Activated T-cell treated with anti-CD3 and anti-CD28 coated beads, Interleukin-2, amount 50 U/mL, for 72 hours (primary cell): ENCODE measurements at places on chromosomes 6 and 20.

GRCh38 chr6:152952045-152952444 is 30.8 kb downstream of the FBXO5 start:
- H3K4me3 ChIP-seq = no peak overlapping the region
- H3K4me1 ChIP-seq = peaks cover 19% of the 10 kb centered on the region
- no peak for DNase-seq

- H3K4me3 ChIP-seq = no peak overlapping the region
- H3K27me3 ChIP-seq = no peaks in the 10 kb centered on the region
- no peaks in the 10 kb centered on the region for H3K4me1 ChIP-seq
- no peak for DNase-seq
- H3K27ac ChIP-seq = no peak overlapping the region
Measured at GRCh38 chr20:9281803-9282202, 212.9 kb downstream of the PLCB4 start.

DNA sequence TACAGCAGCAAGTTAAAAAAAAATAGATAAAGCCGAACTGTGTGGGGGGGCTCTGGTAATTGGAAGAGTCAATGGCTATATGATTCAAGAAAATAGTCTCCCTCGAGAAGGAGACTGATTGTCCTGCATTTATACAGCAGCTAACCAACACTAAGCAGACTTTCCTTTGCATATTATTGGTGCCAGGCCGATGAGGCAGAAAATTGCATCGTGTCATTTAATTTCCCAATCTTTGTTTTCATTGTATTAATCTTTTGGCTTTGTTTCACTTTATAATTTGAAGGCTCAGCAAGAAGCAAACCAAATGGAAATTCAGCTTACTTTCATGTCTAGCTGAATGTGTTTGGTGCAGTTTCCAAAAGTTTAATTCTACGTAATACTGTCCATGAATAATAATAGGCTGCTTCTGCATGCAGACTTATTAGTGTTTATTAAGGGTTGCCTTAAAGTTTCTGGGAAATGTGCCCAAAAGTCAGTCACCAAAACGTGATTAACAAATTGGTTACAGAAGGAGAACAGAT is 258.5 kb downstream of the HACE1 start:
- H3K27ac ChIP-seq = no peak overlapping the region
- H3K36me3 ChIP-seq = no peaks in the 10 kb centered on the region
- H3K4me3 ChIP-seq = no peak overlapping the region
- peaks cover 6% of the 10 kb centered on the region for H3K27me3 ChIP-seq

DNA sequence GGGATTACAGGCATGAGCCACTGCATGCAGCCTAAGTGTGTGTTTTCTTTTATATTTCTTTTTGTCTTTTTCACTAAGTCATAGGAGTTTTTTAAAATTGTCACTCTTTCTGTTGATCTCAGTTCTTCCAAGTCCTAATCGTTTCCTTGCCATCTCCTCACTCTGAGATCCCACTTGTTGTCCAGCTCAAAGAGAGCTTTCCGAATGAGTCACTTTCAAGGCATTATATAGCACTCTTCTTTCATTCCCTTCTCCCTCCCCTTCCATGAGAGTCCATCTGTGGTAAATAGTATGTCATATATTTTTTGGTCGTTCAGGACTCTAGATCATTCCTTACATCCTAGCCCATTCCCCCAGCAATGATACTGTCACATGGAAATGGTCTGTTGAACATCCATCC is 4.3 kb downstream of the VAPB start:
- H3K36me3 ChIP-seq = peaks cover 25% of the 10 kb centered on the region
- peaks cover 82% of the 10 kb centered on the region for H3K4me1 ChIP-seq
- DNase-seq = no peak
- no peak overlapping the region for H3K27ac ChIP-seq

GRCh38 chr20:4855555-4855954 is 133.8 kb downstream of the PRND start:
- H3K27ac ChIP-seq = no peak overlapping the region
- H3K4me3 ChIP-seq = no peak overlapping the region
- no peak for DNase-seq
- no peaks in the 10 kb centered on the region for H3K4me1 ChIP-seq
- H3K36me3 ChIP-seq = peaks cover 13% of the 10 kb centered on the region
- no peaks in the 10 kb centered on the region for H3K27me3 ChIP-seq

- H3K27me3 ChIP-seq = peaks cover 22% of the 10 kb centered on the region
- H3K4me1 ChIP-seq = peaks cover 5% of the 10 kb centered on the region
- H3K36me3 ChIP-seq = no peaks in the 10 kb centered on the region
Measured at GRCh38 chr20:992801-993535, 9.1 kb downstream of the RSPO4 start.

- H3K27me3 ChIP-seq = peaks cover 18% of the 10 kb centered on the region
- H3K36me3 ChIP-seq = no peaks in the 10 kb centered on the region
- no peak for DNase-seq
- no peak overlapping the region for H3K4me3 ChIP-seq
- no peaks in the 10 kb centered on the region for H3K4me1 ChIP-seq
Measured at GRCh38 chr6:46787871-46788540, 5.2 kb upstream of the MEP1A start.

DNA sequence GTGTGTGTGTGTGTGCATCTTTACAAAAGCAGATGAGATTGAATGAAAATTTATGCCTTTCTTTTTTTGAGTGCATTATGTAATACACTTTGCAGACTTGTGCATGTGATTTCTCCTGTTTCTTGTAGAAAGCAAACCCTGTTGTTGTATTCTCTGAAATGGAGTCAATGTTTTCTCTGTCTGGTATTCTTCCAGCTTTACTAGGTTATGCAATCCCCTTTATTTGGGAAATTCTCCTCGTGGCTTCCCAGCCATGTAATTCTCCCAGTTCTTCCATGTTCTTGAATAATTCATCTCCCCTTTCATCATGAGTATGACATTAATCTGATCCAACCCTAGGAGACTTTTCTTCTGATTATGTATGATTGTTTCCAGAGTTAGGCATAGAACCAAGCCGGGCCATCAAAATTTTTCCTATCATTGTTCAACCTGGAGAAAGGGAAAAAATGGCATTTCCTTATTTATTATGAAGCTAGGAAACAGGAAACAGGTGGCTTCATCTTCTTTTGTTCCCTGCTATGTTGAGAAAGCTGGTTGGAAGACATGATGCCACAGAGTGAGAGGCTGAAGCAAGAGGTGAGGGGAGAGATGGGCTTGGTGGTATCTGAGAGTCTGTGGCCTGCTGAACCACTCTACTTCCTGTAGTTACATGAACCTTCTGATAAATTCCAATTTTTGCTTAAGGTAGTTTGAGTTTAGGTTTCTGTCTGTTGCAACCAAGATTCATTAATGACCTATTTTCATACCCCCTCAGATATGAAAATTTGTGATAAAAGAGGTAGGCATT is 68.8 kb downstream of the PRL start:
- no peaks in the 10 kb centered on the region for H3K4me1 ChIP-seq
- no peak overlapping the region for H3K27ac ChIP-seq
- no peaks in the 10 kb centered on the region for H3K27me3 ChIP-seq
- DNase-seq = no peak

DNA sequence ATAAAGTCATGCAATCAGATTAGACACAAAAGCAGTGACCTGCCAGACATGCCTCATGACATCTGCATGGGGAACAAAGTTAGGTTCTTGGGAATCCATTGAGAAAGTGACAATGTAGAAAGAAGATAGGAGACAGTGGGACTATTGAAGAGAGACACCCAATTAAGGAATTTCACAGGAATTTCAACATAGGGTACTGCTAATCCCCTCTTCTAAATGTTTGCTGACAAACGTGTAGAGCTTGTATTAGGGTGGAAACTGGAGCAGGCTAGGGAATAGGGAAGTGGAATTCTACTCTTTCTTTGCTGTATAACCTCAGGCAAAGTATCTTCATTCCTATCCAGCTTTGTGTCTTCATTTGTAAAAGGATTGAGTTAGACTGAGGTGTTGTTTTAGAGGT is 409.4 kb upstream of the SASH1 start:
- H3K27ac ChIP-seq = no peak overlapping the region
- no peak for DNase-seq
- H3K4me1 ChIP-seq = no peaks in the 10 kb centered on the region
- H3K4me3 ChIP-seq = no peak overlapping the region

DNA sequence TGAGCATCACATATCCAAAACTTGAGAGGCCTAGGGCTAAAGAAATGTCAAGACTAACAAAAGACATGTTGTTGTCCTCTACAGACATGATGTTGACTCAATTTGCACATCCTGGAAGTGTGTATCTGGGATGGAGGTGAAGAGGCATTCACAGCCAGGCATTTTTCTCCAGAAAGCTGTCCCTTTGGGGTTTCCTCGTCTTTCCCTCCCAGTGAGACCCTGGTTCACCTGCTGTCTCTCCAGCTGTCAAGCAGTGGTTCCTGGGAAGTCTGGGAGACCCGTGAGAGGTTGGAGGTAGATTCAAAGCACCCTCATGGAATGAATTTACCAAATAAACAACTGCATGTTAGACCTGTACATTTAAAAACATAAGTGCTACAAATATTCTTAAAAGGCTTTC is 32.1 kb downstream of the BACH2 start:
- no peaks in the 10 kb centered on the region for H3K27me3 ChIP-seq
- no peak overlapping the region for H3K4me3 ChIP-seq
- H3K27ac ChIP-seq = peak overlapping the region; percentile 91
- DNase-seq = no peak

DNA sequence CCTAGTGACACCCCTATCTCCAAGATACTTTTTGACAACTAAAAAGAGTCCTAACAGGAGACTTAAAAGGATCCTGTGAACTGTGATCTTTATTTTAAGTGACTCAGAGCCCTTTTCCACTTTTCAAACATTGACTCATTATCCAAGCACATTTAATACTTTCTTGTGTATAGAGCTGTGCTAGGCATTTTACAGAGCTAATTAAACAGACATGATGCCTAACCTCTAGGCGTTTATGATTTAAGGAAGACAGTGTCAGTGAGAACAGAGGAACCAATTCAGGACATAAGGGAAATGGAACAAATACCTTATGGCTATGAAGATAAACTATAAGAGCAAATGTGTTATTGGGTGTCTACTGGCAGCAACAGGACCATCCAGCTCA is 282.6 kb downstream of the TPBG start:
- H3K27ac ChIP-seq = no peak overlapping the region
- H3K36me3 ChIP-seq = no peaks in the 10 kb centered on the region
- DNase-seq = no peak
- no peak overlapping the region for H3K4me3 ChIP-seq

GRCh38 chr20:48260129-48260756 is 475.0 kb upstream of the SULF2 start:
- DNase-seq = no peak
- H3K27ac ChIP-seq = no peak overlapping the region
- H3K36me3 ChIP-seq = peaks cover 2% of the 10 kb centered on the region
- H3K4me3 ChIP-seq = no peak overlapping the region
- peaks cover 16% of the 10 kb centered on the region for H3K27me3 ChIP-seq

DNA sequence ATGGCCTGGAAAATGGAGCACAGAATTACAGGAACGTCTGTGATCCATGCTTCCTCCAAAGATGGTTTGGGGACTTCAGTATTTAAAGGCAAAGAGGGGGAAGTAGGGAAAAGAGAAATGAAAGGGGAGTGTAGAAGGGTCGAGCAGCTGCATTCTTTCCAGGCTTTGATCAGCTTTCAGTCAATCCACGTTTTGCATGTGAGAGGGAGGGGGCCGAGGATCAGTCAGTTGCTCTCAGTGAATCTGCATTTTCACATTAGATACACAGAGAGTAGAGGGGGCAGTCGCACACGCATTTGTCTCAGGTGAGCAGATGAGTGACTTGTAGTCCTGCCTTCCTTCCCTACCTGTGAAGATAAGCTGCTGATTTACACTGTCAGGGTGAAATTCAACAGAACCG is 78.8 kb downstream of the FOXF2 start:
- peaks cover 7% of the 10 kb centered on the region for H3K4me1 ChIP-seq
- DNase-seq = no peak
- no peak overlapping the region for H3K27ac ChIP-seq
- no peaks in the 10 kb centered on the region for H3K36me3 ChIP-seq
- no peak overlapping the region for H3K4me3 ChIP-seq

GRCh38 chr20:18144541-18145099 is 7.0 kb downstream of the KAT14 start:
- peaks cover 9% of the 10 kb centered on the region for H3K36me3 ChIP-seq
- no peak overlapping the region for H3K27ac ChIP-seq
- H3K4me1 ChIP-seq = peaks cover 8% of the 10 kb centered on the region
- no peak overlapping the region for H3K4me3 ChIP-seq
- no peak for DNase-seq

DNA sequence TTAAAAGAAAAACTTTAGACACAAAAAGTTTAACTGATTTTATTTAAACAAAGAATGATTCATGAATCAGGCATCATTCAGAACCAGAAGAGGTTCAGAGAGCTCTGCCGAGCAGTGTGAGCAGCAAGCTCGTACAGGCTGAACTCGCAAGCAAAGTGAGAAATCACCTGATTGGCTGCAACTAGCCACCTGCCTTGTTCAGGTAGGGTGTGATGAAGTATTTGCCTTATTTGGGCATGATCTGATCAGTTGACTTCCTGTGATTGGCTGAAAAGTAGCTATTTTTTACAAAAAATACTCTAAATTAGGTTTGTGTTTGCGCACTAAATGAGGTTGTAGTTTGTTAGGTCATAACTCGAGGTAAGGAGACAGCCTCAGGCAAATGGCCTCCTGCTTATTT is 80.7 kb downstream of the HIVEP1 start:
- DNase-seq = no peak
- H3K4me3 ChIP-seq = no peak overlapping the region
- H3K36me3 ChIP-seq = peaks cover 24% of the 10 kb centered on the region
- H3K27me3 ChIP-seq = no peaks in the 10 kb centered on the region
- no peak overlapping the region for H3K27ac ChIP-seq

- no peak overlapping the region for H3K4me3 ChIP-seq
- H3K27me3 ChIP-seq = peaks cover 48% of the 10 kb centered on the region
- H3K36me3 ChIP-seq = peaks cover 2% of the 10 kb centered on the region
- no peak for DNase-seq
- no peaks in the 10 kb centered on the region for H3K4me1 ChIP-seq
- no peak overlapping the region for H3K27ac ChIP-seq
Measured at GRCh38 chr6:101392586-101393230, 800 bp upstream of the GRIK2 start.

- no peak for DNase-seq
- H3K27ac ChIP-seq = peak overlapping the region; percentile 2
- H3K27me3 ChIP-seq = no peaks in the 10 kb centered on the region
- H3K4me1 ChIP-seq = peaks cover 12% of the 10 kb centered on the region
Measured at GRCh38 chr6:34646714-34647113, 49.9 kb downstream of the ILRUN start.

DNA sequence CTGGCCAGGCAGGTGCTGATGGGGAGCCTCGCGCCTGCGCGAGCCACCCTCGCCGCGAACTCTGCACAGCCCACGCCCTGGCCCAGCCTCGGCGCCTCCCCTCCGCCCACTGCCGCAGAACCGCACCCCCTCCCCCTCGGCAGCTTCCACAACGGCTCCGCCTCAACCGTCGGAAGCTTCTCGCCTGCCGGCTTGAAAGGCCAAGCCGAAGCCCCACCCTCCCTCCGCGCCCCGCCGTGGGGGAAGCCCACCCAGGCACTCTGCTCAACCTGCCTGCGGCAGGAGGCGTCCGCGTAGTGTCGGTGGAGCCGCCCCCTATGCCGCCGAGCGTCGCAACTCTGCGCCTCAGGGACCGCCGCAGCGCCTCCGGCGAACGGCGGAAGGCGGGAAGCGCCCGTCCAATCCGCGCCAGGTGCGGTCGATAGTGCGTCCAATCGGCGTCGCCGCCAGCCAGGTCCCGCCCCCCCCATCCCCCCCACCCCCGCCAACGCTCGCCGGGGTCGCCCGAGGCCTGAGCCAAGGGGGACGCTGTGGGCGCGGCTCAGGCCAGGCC is at the start of gene SYCP2:
Gene SYCP2, minus strand, starts transcription at position 342 of the 553 bp plus-strand sequence. CDS start 11,224 bp downstream, outside the sequence.
- no peaks in the 10 kb centered on the region for H3K27me3 ChIP-seq
- H3K36me3 ChIP-seq = no peaks in the 10 kb centered on the region
- H3K27ac ChIP-seq = no peak within 1 kb of the TSS
- DNase-seq = peak; percentile 69
